ENCODE measurements at places on chromosomes 12 and 14.
A peak's percentile ranks its signal among the peaks of the same experiment; 100 is the strongest.

GRCh38 chr12:89349814-89350213, 2.5 kb downstream of the DUSP6 start:
- DNase-seq, result no peak

- DNase-seq, result no peak
Observed at GRCh38 chr14:22564463-22564862, 24.6 kb downstream of the DAD1 start.

DNA sequence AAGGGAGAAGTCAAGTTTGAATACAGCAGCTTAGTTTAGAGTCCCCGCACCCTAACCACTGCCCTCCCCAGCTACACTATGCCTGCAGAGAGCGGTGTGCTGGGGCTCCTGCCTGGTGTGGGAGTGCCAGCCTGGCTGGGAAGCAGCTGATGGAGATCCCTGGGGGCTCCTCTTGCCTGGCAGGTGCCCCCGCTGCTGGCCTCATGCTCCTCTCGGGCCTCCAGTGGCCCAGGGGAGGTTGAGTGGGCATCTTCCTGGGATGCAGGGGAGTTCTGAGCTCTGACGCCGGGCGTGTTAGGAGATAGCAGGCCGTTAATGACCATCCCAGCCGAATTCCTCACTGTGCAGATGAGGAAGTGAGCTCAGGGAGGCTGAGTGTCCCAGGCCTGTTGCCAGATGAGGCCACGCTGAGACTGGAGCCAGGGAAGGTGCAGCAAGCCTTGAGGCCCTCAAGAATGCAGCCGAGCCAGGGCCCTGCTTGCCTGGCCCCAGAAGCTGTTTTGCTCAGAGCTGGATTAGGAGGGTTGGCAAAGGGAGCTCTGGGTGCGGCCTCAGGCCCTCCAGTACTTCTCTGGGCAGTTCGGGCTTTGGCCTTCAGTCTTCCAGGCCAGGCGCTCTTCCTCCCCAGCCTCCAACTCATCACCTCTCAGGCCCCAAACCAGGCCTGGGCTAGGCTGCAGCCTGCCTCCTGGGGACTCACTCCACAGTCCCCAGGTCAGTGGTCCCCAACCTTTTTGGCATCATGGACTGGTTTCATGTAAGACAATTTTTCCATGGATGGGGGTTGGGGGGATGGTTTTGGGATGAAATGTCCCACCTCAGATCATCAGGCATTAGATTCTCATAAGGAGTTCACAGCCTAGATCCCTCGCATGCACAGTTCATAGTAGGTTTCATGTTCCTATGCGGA, 6.6 kb upstream of the CYP46A1 start:
- no peak for DNase-seq

- DNase-seq, result no peak
Observed at GRCh38 chr12:131903270-131904255, 9.1 kb downstream of the ULK1 start.

DNA sequence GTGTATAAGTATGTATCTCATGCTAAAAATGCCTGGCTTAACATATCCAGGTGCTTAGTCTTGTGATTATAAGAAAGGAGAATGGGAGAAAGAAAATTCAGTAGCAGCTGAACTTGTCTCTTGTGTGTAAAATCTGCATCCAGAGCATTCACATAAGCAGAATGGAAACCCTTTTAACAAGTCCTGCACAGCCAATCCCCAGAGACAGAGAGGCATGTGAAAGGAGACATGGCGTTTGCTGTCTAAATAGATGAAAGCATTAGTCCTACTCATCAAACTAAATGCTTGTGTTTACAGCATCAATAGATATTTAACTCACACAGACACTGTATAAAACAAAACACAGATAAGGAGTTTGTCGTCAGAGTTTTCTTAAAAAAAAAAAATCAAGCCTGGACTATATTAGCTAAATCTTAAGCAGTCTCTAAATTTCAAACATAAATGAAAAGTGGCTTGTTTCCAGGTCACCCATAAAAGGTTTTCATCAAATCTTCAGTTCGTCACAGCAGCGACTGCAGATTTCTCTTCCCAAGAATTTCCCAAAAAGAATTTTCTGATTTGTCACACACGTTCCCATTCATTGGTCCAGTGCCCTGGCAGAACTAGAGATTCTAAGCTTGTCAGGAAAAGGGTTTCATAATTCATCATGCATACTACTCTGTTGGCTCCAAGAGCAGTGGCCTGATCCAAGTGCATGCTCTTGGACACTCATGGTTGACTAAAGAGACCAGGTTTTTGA, 249.2 kb downstream of the BTG1 start:
- no peak for DNase-seq

DNA sequence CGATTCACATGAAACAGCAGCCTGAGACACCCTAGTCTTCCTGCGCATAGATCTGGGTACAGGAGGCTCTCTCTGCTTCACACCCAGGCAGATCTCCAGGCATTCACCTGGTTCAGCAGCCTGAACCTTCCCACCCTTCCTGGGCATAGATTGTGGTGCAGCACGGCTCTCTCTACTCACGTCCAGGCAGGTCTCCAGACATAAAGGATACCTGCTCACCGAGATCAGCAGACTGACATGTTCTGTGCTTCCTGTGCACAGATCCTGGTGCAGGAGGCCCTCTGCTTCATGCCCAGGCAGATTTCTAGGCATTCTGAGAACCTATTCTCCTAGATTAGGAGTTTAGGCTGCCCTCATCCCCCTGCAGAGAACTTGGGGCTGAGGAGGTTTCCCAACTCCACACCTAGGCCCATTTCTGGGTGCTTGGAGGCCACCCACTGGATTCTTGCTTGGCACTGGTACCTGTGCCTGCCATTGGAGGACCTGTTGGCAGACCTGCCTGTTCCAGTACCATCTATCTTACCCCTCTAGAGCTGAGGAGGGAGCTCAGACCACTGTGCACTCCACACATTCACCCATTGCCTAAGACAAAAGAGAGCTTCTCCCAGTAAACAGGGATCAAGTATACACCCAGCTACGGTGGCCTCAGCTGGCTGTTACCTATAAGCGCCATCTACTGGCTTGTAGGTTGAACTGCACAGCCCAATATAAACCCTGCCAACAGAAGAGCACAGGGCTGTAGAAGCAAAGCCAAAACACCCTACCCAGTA, 28.0 kb upstream of the GARIN6 start:
- no peak for DNase-seq

DNA sequence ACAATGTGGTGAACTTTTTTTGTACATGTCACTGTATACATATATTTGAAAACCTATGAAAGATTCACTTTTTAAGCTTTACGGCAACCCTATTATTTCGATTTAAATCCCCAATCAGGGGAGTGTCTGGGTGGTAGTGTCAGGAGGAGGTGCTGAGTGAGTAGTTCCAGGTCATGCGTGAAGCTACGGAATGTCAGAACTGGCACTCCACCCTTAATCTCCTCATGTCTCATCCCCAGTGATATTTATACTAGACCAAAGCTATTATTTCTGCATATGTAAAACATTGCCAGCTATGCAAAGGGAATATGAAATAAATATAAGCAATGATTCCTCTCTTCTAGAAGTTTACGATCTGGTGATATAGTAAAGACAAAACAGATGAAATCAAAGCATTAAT, 12.3 kb downstream of the NR1H4 start:
- DNase-seq, result no peak

GRCh38 chr12:106415134-106415533, 57.6 kb downstream of the POLR3B start:
- DNase-seq, result no peak

DNA sequence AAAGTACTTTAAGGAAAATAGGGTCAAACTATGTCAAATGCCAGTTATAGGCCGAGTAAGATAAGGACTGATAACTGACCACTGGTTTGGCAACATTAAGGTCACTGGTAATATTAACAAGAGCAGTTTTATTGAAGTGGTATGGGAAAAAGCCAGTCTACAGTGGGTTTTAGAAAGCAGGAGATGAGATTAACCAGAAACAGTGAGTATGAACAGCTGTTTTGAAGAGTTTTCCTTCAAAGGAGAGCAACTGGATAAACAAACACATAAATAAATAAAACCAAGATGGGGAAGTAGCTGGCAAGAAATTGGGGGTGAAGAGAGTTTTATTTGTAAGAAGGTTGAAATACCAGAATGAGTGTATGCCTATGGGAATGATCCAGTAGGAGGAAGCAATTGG, 30.3 kb downstream of the KITLG start:
- DNase-seq, result no peak

- DNase-seq, result no peak
Observed at GRCh38 chr14:69696204-69696527, 70.8 kb upstream of the SRSF5 start.

DNA sequence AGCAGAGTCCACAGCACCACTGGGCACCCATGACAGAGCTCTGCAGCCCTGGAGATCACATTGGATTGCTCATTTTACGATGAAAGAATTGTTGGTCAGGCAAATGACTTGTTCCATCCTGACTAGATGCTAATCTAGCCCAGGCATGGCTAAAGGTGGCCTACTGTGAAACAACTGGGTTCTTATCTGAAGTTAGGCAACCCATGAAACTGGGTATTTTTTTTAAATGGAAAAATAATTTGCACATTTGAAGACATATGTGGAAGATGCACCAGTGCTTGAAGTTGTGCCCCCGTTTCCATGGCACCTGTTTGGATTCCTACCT, 8.3 kb downstream of the PYGL start:
- no peak for DNase-seq

- DNase-seq, result no peak
Observed at GRCh38 chr14:58724206-58724605, 86.4 kb downstream of the DACT1 start.

DNA sequence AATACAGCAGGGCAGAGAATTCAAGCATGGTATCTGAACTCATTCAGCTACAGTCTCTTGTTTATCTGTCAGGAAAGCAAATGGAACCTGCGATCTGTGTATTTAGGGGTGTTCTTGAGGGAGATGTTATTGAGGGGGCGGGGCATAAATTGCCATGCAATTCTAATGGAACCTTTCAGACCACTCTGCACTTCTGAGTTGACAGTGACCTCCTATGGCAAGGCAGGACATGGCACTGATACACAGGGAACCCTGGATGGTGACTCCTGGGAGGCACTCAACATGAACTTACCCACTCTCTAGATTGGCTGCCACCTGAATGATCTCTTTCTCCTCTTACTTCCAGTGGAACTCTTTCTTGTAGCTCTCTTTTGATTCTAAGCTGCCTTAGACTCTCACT, 787.3 kb downstream of the VRK1 start:
- no peak for DNase-seq

- no peak for DNase-seq
Observed at GRCh38 chr14:28608851-28609828, 157.4 kb upstream of the FOXG1 start.

- no peak for DNase-seq
Observed at GRCh38 chr12:58211211-58211610, 269.8 kb downstream of the ATP23 start.

GRCh38 chr14:92880351-92880750, 42.6 kb upstream of the CHGA start:
- DNase-seq, result no peak

DNA sequence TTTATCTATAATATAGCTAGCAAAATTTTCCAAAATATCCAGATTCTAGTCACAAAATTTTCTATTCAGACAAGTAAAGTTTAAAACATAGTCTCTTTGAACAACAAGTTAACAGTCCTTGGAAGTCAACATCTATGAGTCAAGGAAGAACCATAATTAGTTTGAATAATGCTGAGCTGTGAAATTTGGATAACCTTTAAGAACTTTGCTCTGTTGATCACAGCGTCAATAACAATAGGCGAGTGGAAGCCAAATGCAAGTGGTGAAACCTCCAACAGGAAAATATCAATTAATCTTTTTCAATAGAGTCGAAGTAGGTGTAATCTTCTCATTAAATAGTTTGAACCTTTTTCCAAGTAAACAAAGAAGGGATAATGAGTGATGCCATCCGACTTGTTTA, 466.6 kb downstream of the FOXG1 start:
- DNase-seq, result no peak

- DNase-seq, result no peak
Observed at GRCh38 chr12:111578276-111578970, 20.7 kb downstream of the ATXN2 start.

DNA sequence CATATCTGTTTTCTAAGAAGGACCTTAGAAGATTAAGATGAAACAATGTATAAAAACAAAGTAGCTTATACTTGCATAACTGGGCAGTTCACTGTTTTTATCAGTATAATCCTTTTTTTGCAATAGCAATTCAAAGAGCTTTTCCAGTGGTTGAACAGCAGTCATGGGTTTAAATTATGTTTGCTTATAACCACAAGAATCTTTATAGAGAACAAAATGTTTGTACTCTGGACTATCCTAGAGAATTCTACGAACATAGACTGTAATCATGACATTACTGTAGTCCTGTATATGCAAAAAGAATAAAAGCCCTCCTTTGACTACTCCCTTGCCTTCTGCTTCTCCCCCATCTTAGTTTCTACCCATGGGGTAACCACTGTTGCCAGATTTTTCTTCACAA, 5.7 kb downstream of the FAM177A1 start:
- DNase-seq, result no peak

GRCh38 chr12:12983420-12984035, 16.5 kb downstream of the HEBP1 start:
- peak; percentile 12 for DNase-seq

- DNase-seq, result peak; percentile 5
Observed at GRCh38 chr14:103185051-103186029, 62.1 kb downstream of the TNFAIP2 start.

DNA sequence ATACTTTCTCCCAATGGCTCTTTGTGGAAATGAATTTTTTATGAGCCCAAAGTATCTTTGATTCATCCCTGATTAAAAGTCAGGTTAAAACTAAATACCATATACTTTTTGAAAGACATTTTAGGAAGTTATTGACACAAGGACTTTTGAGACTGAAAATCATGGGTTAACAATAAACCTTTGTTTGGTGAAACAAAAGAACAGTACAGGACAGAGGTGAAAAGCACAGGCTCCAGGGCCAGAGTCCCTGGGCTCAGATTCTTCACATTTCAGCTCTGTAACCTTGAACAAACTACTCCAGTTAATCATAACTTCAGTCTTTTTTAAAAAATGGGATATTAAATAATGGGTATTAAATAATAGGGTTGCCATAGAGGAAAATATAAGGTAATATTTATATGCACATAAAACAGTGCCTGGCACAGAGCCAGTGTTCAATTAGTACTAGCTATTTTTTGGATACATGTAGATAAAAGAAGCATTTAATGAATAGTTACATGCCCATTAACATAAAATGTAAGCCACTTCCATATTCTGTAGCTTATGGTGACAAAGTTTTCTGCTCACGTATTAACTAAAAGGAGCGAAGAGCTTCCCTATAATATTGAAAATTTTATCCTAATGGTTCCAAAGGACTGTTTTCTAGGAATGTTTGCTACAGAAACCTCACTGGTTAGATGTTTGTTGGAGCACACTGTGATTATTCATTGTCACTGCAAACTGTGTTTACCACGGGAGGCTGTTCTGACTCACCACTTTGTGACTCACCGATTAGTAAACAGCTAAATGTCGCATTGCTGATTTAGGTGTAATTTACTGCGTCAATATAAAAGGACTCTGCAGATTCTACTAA, 255.4 kb downstream of the DAD1 start:
- no peak for DNase-seq

DNA sequence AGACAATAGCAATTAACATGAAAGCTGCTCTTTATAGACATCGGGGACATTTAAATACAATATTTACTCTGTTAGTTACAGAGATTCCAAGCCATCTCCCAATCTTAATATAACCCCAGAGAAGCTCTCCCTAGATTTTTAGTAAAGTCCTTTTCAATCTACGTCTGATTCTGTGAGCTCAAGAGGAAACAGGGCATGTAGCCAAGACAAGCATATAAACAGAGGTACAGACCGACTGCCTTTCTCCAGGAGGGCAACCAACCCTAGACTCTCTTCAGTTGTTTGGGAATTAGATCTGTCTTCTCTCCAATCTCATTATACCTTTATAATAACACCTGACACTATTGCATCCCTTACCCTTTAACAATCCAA, 57.4 kb downstream of the TMTC1 start:
- DNase-seq, result no peak

GRCh38 chr12:1828856-1829255, 8.5 kb downstream of the LRTM2 start:
- no peak for DNase-seq

Measured in CD4-positive, alpha-beta T cell treated with Interleukin-15 for 4 hours (primary cell).